ENCODE measurements at places on chromosomes 12 and 14. TPM values are rescaled to one million over a fixed set of nuclear protein-coding genes. Genes with fewer than 3 reads are reported as not detected.

- DNase-seq, result no peak
These were observed 13.8 kb upstream of the BCL2L14 start for GRCh38 chr12:12056951-12057350.

TSPAN8 gene
- total RNA-seq, result 18.4 TPM

DNA sequence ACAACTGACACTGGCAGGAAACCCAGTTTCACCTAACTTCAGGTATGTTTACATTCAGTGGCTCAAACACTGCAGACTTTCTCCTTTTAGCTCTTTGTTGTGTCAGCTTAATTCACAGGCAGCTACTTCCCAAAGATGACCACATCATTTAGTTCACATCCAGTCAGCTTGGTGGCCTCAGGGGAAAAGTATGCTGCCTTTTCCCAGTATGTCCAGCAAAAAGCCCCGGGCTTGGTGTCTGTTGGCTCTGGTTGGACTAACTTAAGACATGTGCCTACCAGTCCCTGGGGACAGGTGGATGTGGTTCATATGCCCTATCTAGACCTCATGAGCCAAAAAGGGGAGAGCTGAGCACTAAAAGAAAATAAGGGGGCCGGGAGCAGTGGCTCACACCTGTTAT lies 56.4 kb downstream of the GOLGA5 start:
- DNase-seq, result no peak

TTC9 gene
- 6.1 TPM for total RNA-seq

FOXN4 gene
- total RNA-seq, result 0.49 TPM

GRCh38 chr14:102695167-102695555 lies 82.1 kb upstream of the TRAF3 start:
- no peak for DNase-seq

RTRAF gene
- 101 TPM for total RNA-seq

- peak; percentile 76 for DNase-seq
These were observed 8.5 kb downstream of the RACGAP1 start for GRCh38 chr12:50016501-50017475.

DNA sequence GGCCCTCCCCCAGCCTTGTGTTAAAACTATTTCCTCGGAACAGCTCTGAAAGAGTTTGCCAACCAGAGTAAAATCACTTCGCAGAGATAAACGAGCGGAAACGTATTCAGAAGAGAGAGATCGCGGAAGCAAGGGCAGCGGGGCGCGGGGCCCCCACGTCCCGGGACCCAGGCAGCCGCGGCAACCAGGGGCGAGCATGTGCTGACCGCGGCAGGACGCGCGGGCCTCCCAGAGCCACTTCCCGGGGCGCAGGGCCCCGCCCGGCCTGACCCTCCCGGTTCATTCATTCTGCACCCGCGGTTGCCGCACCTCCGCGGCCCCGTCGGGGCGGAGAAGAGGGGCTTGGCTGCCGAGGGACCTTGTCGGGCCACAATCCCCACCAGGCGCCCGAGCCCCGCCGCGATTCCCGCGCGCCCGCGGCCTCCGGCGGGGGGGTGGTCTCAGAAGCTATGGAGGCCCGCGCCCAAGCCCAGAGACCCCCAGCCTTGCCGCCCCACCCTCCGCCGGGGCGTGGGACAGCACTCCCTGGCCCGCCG lies 598 bp downstream of the UBE2N start:
- DNase-seq, result peak; percentile 54

COA8 gene
- total RNA-seq, result 38.3 TPM

Data from upper lobe of left lung (tissue), 6 donors.